T-helper 1 cell treated with Interleukin-12 subunit alpha and Interleukin-12 subunit beta and Interleukin-4 antibody, amounts not matched to agents 30 ng/mL and 1 ng/mL, for 36 hours (primary cell): ENCODE measurements at places on chromosomes 6 and 20. TPM values are rescaled to one million over a fixed set of nuclear protein-coding genes. Genes with fewer than 3 reads are reported as not detected.

CST3 gene
- total RNA-seq = 0.59 and 0.83 TPM in 2 replicates

SLC22A23 gene
- total RNA-seq = 0.29 and 0.42 TPM in 2 replicates

HLA-DRB1 gene
- 170 and 173 TPM in 2 replicates for total RNA-seq

NKAPL gene
- total RNA-seq = 0.17 TPM in 2 replicates

LAMP5 gene
- not detected in 2 replicates for total RNA-seq

C6orf89 gene
- total RNA-seq = 53.9 and 54.2 TPM in 2 replicates

BCAS1 gene
- total RNA-seq = 0.12 TPM in 1 of 2 replicates, not detected in the other

EPPIN gene
- total RNA-seq = not detected in 2 replicates

NOTCH4 gene
- 0.25 and 0.37 TPM in 2 replicates for total RNA-seq

PRR18 gene
- not detected in 2 replicates for total RNA-seq

GABRR1 gene
- total RNA-seq = not detected in 2 replicates

MYLK2 gene
- total RNA-seq = 0.59 and 0.64 TPM in 2 replicates

SAPCD1 gene
- 12.2 and 12.8 TPM in 2 replicates for total RNA-seq

CLPSL1 gene
- not detected in 2 replicates for total RNA-seq

SSTR4 gene
- not detected in 2 replicates for total RNA-seq

PEX7 gene
- 3.4 and 4.0 TPM in 2 replicates for total RNA-seq

C20orf144 gene
- 0.29 and 0.61 TPM in 2 replicates for total RNA-seq

THEMIS gene
- total RNA-seq = 58.0 and 61.0 TPM in 2 replicates

ZGPAT gene
- total RNA-seq = 46.5 and 50.4 TPM in 2 replicates

VPS16 gene
- total RNA-seq = 61.1 and 63.6 TPM in 2 replicates

ARMH2 gene
- total RNA-seq = 0.78 and 1.6 TPM in 2 replicates

PAK5 gene
- not detected in 2 replicates for total RNA-seq

SLC26A8 gene
- total RNA-seq = not detected in 2 replicates

CEP43 gene
- total RNA-seq = 13.7 and 17.9 TPM in 2 replicates

HLA-DQA1 gene
- 89.6 and 89.7 TPM in 2 replicates for total RNA-seq

PI16 gene
- 2.5 and 4.6 TPM in 2 replicates for total RNA-seq

GSTA1 gene
- total RNA-seq = not detected in 2 replicates

TBP gene
- total RNA-seq = 23.7 and 25.7 TPM in 2 replicates

TCEA2 gene
- total RNA-seq = 47.4 and 48.2 TPM in 2 replicates

KCNK17 gene
- total RNA-seq = not detected in 2 replicates

ZKSCAN3 gene
- 4.2 and 5.0 TPM in 2 replicates for total RNA-seq

MCHR2 gene
- not detected in 2 replicates for total RNA-seq

TMEM151B gene
- not detected in 2 replicates for total RNA-seq

DOK5 gene
- 1.6 and 3.1 TPM in 2 replicates for total RNA-seq

CGA gene
- total RNA-seq = not detected in 2 replicates

RIPOR3 gene
- not detected in 2 replicates for total RNA-seq

SLC17A1 gene
- total RNA-seq = 0.15 TPM in 1 of 2 replicates, not detected in the other

FGD2 gene
- 5.6 and 7.6 TPM in 2 replicates for total RNA-seq

SLC22A16 gene
- not detected in 2 replicates for total RNA-seq

MAFB gene
- total RNA-seq = 0.12 and 0.17 TPM in 2 replicates

CCN5 gene
- total RNA-seq = not detected in 2 replicates

USP49 gene
- 6.4 and 6.7 TPM in 2 replicates for total RNA-seq

MRAP2 gene
- 0.12 TPM in 1 of 2 replicates, not detected in the other for total RNA-seq

HLA-F gene
- total RNA-seq = 550 and 558 TPM in 2 replicates

CST2 gene
- not detected in 2 replicates for total RNA-seq

ADTRP gene
- 9.2 and 9.5 TPM in 2 replicates for total RNA-seq

UCKL1 gene
- 43.0 and 45.5 TPM in 2 replicates for total RNA-seq

EEF1A2 gene
- total RNA-seq = 1.2 and 1.6 TPM in 2 replicates

GLYATL3 gene
- total RNA-seq = not detected in 2 replicates

KIZ gene
- 12.3 and 15.9 TPM in 2 replicates for total RNA-seq

BMP7 gene
- total RNA-seq = 0.80 TPM in 1 of 2 replicates, not detected in the other

CNPY3 gene
- 44.9 and 48.2 TPM in 2 replicates for total RNA-seq

PDYN gene
- not detected in 2 replicates for total RNA-seq

CD83 gene
- 19.1 and 19.9 TPM in 2 replicates for total RNA-seq

VWA7 gene
- 6.0 and 6.2 TPM in 2 replicates for total RNA-seq

UBD gene
- 3.2 and 4.4 TPM in 2 replicates for total RNA-seq

PAX1 gene
- total RNA-seq = not detected in 2 replicates

RNF39 gene
- total RNA-seq = not detected in 2 replicates

DLK2 gene
- 0.39 TPM in 2 replicates for total RNA-seq
